ENCODE measurements at places on chromosomes 11 and 22.

- DNase-seq = no peak
These were observed 448.0 kb upstream of the FAT3 start for GRCh38 chr11:91776655-91777054.

- no peak for DNase-seq
These were observed 502 bp downstream of the SMIM38 start for GRCh38 chr11:69156235-69156639.

DNA sequence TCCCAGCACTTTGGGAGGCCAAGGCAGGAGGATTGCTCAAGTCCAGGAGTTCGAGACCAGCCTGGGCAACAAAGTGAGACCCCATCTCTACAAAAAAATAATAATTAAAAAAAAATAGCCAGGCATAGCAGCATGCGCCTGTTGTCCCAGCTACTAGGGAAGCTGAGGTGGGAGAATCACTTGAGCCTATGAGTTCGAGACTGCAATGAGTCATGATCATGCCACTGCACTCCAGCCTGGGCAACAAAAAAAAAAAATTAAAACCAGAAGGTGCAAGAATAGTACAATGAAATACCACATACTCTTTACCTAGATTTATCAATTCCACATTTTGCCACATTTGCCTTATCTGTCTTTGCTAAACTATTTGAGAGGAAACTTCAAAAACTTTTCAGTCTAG lies 8.2 kb downstream of the DPF2 start:
- no peak for DNase-seq

DNA sequence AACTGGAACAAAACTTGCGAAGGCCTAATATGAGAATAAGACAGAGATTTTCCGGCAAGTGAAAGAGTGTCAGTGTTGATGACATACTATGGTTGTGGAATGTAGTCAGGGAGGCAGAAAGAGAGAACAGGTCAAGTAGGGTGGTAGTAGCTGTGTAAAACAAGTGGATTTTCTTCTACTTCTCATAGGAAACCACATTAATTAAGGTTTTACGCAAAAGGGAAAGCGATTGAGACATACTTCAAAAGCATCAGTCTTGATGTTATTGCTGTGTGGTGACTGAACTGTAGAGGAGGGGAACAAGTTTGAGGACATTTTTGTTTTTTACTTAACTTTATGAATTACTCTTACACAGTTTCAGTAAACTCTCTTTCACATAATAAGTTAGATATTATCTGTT lies 186.0 kb upstream of the CNTN5 start:
- DNase-seq = no peak

DNA sequence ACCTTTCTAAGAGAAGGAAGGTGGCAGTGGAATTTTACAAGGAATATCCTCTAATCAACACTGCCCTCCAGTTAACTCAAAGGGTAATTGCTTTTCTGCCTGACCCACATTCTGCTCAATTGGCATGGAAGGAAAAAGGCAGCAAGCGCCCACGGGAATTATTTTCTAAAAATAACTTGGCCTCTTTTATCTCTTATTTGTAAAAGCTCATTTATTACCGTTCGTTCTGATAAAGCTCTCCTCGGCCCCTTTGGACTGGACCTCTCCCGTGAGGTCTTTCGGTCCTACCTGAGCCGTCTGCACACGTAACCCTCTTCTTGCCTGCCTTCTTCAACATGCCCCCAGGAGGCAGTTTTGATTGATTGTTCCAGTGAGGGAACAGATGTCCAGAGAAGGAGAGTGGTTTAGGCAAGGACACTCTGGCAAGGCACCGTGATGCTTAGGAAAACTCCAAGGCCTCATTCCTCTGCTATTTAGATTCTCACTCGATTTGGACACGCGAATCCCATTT lies 53.2 kb upstream of the CRTAM start:
- DNase-seq = no peak

DNA sequence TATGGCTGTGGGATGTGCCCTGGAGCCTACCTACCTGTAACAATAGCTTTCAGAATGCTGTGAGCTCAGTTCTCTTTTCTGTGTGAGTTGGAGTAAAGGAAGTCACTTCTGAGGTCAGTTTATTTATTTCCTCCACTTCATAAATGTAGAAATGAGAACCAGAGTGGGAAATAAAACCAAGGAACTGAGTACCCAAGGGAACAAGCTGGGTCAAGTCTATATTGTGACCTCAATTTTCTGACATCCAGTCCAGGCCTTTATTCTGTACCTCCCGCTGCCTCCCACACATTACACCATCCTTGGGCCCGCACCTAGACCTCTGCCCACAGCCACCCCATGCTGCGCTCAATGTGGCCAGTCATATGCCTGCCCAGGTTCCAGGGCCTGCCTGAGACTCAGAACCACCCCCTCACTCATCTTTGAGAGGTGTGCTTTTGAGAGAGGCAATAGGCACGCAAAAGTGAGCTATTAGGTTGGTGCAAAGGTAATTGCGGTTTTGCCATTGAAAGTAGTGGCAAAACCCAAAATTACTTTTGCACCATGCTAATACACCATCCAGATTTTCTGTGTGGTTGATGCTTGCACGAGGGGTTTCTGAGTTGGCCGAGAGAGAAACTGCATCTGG lies 9.8 kb downstream of the MS4A6E start:
- no peak for DNase-seq

GRCh38 chr11:7630002-7630401 lies 43.3 kb downstream of the CYB5R2 start:
- no peak for DNase-seq

DNA sequence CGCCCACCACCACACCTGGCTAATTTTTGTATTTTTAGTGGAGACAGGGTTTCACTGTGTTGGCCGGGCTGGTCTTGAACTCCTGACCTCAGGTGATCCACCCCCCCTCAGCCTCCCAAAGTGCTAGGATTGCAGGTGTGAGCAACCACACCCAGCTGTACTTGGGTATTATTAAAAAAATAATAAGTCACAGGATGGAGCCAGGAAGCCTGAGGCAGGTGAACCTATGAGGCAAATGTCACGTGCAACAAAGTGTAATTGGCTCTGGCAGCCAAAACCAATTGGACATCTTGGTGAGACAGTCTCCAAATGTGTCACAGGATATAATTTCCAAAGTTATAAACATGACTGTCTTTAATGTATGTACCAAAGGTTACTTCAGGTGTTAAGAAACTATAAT lies 24.0 kb upstream of the MALAT1 start:
- no peak for DNase-seq

GRCh38 chr11:78535027-78535426 lies 39.6 kb downstream of the NARS2 start:
- DNase-seq = no peak

DNA sequence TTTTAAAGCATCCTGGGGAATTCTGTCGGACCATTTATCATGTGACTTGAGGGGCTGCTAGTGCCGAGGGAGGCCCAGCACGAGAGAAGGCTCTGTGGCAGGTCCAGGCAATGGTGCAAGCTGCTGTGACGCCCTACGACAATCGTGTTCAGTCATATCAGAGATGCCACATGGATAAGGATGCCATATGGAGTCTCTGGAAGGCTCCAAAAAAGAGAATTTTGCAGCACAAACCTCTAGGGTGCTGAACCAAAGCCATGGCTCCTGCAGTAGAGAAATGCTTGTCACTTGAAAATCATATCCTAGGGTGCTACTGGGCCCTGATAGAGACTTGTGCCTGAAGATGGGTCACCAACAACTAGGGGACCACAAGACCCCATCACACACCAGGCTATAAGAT lies 6.7 kb upstream of the CD6 start:
- no peak for DNase-seq

GRCh38 chr22:32353292-32353691 lies 4.4 kb upstream of the RFPL3 start:
- no peak for DNase-seq

- no peak for DNase-seq
These were observed 539.3 kb upstream of the B3GAT1 start for GRCh38 chr11:134951305-134951700.

GRCh38 chr11:75801362-75802020 lies 13.5 kb upstream of the UVRAG start:
- DNase-seq = no peak

GRCh38 chr11:76782531-76783293 lies 444 bp upstream of the TSKU start:
- DNase-seq = peak; percentile 98

DNA sequence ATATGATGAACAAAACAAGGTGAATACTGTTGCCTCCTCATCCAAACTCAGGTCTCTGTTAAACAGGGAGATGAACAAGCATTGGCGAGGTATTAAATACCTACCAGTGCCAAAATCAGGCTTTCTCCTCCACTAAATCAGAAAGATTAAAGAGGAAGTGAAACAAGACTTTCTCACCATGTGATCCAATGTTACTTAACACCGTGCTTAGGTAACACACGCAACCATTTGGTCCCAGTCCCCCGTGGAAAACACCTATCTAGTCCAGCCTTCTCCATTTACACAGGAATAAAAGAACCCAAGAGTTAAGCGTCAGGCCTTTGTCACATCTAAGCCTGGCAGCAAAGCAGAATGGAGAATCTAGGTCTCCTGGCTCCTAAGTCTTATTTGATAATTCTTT lies 34.5 kb downstream of the TENM4 start:
- no peak for DNase-seq

All from neural progenitor cell (in vitro differentiated cells).